ENCODE measurements at places on chromosomes 2 and 18.

DNA sequence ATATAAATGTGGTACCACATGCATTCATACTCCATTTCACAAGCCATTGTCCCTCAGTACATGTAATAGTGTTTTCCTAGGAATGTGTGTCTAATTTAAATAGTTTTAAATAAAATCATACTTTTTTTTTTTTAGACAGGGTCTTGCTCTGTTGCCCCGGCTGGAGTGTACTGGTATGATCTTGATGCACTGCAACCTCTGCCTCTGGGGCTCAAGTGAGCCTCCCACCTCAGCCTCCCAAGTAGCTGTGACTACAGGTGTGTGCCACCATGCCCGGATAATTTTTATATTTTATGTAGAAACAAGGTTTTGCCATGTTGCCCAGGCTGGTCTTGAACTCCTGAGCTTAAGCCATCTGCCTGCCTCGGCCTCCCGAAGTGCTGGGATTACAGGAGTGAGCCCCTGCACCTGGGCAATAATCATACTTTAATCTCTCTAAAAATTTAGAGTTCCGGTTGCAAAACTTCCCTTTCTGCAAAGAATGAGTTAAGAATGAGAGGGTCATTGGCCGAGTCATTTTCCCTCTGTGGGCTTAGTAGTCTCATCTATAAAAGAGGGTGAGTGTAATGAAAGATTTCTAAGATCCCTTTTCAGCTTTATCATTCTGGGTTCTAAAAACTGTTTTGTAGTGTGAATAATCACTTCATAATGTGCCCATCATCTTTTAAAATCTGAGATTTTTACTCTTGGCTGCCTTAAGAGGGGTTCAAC lies 116.0 kb upstream of the PELI1 start:
- no peak for DNase-seq

DNA sequence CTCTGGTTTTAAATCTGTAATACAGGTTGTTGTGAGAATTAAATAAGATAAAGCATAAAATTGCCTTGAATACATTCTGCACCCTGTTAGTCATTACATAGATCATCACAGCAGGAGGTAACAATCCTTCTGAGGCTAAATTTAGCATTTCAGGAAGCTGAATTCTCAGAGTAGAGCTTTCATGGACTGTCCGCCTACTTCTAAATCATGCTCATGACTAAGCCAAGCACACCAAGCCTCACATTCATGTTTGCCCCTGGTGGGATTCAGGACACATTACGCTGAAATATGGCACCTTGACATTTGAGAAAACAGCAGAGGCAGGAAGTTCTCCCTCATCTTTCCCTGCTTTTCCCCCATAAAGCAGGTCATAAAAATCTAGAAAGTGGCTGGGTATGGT lies 16.6 kb upstream of the PIK3C3 start:
- DNase-seq = no peak

DNA sequence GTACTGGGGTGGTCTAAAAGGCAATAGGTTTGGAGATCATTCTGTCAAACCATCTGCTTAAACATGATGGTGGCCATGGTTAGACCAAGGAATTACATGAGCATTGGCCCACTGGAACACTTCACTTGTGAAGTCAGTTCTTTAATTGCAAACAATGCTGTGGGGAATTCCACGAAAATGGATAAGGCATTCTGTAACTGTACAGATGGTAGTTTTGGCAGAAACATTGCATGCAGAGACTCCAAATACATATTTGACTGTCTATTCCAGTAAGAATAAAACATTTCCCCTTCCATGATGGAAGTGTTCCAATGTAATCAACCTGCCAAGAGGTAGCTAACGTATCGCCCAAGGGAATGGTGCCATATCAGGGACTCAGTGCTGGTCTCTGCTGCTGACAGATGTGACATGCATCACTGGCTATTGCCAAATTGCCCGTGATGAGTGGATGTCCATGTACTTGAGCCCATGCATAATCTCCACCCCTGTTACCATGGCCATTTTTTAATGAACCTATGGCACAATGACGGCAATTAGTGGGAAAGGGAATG lies 417.9 kb downstream of the CDH7 start:
- DNase-seq = no peak

GRCh38 chr18:34314847-34315246 lies 90.1 kb upstream of the NOL4 start:
- DNase-seq = no peak

DNA sequence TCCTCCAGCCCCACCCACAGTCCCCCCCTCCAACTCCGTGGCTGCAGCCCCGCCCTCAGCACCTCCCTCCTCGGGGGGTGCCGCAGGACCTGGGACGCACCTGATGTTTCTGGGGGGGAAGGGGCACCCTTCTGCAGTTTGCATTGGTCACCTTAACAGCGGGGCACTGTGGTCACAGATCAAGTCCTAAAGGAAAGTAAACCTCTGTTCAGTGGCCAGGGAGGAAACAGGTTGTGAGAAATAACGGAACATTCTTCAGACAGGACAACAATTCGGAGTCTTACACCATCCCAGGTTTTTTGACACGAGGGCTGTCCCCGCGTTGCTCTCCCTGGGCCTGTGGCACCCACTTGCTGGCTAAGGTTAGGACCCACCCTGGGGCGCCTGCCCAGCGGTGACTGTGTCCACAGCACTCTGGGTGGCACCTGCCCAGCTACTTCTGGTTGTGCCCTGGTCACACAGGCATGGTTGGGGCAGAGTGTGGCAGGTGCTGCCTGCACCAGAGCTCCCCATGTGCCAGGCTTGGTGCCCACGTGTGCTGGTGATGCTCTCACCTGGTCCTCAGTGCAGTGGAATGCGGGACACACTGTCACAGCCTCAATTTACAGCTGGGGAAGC lies 93.5 kb upstream of the OTOS start:
- DNase-seq = no peak

GRCh38 chr2:200380091-200380561 lies 73.6 kb downstream of the SPATS2L start:
- DNase-seq = peak; percentile 89

- no peak for DNase-seq
These were observed 295.3 kb upstream of the COL3A1 start for GRCh38 chr2:188678882-188679281.

DNA sequence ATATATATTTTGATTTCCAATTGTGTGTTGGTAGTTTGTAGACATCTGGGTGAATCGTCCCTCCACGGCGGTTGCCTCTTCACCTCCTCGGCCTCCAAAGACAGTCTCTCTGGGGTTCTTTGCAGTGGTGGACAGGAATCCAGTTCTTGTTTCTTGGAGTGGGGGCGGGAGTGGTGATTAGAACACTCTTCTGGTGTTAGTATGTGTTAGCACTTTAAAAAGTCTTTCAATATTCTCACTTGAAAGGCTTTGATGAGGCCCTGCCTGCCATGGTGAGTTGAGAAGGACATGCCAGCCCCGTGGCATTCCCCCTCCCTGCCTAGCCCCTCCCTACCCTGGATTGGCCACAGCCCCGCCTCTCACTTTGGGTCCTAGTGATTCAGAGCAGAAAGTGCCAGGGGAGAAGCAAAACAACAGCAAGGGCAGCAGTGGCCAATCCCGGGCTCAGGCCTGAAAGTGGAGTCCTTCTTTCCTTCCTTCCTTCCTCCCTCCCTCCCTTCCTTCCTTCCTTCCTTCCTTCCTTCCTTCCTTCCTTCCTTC lies 316.8 kb upstream of the HS6ST1 start:
- no peak for DNase-seq

- no peak for DNase-seq
These were observed 25.9 kb upstream of the SULT1C4 start for GRCh38 chr2:108351889-108352288.

- no peak for DNase-seq
These were observed 684.4 kb upstream of the SALL3 start for GRCh38 chr18:78295262-78295661.

GRCh38 chr2:158732573-158733429 lies 62.3 kb upstream of the DAPL1 start:
- no peak for DNase-seq

GRCh38 chr2:143217512-143218115 lies 88.4 kb downstream of the ARHGAP15 start:
- no peak for DNase-seq

DNA sequence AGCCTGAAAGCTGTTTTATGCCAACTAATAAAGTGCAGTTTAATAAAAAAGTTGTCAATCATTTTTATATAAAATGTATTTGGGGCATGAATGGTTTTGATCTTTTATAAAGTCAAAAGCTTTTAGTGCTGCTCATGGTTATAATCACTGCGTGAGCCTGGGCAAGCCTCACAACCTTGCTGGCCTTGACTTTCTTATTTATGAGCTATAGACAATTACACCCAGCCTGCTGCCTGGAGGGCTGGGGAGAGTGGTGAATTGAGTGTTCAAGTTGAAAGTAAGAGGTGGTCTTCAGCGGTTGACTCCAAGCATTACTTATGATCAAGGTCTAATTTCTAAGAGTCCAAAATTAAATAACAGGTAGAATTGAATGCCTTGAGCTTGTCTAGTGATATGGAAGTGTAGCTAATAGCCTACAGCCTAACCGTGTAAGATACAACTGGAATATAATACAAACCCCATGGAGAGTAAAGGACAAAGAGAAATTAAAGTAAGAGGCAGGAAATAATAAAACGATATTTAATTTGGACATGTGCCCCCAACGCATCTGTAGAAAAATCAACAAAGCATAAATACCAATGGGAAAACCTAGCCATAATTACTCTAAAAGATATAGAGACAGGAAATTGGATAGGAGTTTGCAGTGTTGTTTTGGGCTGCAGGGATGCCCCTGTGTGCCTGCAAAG lies 106.0 kb upstream of the CYP1B1 start:
- no peak for DNase-seq

DNA sequence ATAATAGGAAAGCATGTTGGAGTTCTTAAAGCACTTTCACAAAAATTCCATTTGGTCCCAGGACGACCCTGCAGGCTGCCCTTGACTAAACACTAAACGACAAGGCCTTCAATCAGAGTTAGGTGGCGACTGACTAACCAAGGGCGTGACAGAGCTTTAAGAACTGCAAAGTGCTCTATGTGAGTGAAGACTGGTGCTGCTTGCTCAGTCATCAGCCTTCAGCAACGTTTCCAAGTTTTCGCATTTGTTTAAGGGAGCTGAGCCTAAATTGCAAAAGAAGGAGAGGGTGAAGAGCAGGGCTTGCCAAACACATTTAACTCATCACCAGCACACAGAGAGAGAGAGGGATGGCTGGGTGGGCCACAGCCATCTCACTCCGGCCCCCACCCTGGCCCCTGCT lies 204.7 kb upstream of the PID1 start:
- no peak for DNase-seq

DNA sequence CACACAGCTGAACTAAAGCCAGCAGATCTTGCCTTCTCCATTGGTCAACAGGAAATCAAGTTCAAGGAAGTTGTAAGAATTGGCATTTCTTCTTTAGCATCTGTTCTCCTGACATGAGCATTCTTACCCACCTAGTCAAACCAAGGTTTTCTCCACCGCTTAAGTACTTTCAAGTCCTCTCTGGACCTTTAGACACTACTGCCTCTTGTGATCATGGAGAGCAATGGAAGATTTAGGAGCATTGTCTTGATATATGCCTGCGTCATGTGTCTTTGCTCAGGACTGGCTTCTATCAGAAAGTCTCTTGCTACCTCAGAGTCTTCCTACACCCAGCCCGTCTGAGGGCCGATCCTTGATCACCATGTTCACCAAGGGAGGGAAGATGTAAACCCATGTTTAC lies 262.2 kb downstream of the PHLPP1 start:
- no peak for DNase-seq

DNA sequence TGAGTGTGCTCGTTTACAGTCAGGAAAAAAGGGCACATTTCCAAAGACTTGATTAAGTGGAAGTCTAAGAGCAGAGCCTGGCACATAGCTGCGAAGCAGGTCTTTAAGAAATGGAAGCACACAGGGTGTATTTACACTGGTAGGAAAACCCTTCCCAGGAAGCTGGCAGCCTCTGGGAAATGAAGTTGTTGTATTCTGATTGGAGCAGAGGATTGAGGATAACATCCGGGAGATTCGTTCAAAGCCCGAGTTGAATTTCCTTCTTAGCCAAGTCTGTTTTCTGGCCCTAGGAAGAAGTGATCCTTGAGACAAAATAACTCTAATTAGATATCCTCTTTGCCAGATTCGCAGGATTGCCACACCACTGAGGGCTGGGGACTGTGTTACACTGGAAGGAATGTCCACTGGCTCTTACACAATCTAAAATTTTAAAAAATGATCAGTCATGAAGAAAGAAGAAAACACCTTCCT lies 75.9 kb downstream of the ITGB1BP1 start:
- no peak for DNase-seq

DNA sequence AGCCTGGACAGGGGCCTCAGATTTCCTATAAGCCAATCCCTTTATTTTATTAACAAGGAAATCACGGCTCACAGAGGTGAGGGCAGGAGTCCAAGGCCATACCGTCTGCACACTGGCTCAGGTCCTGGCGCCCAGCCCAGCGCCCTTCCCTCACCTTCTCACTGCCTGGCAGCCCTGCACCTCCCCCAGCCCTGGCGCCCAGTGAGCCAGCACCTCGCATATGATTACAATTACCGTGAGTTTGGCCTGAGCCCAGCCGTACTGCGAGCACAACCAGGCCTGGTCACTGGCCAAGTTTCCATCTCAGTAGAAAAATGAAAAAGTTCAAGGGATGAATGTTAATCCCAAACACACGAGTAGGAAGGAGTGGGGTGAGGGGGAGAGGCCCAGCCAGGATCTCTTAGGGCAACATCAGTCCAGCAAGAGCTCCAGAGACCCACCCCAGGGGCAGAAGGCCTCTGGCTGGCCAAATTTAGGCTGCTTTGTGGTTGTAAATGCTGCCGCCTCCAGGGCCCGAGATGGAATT lies 68.4 kb downstream of the MCFD2 start:
- DNase-seq = peak; percentile 50

- DNase-seq = no peak
These were observed 404.4 kb downstream of the SOCS6 start for GRCh38 chr18:70693246-70693645.

- DNase-seq = no peak
These were observed 78.4 kb downstream of the LIMS1 start for GRCh38 chr2:108612514-108613183.

GRCh38 chr2:206158563-206159345 lies 490 bp downstream of the NDUFS1 start:
- no peak for DNase-seq

DNA sequence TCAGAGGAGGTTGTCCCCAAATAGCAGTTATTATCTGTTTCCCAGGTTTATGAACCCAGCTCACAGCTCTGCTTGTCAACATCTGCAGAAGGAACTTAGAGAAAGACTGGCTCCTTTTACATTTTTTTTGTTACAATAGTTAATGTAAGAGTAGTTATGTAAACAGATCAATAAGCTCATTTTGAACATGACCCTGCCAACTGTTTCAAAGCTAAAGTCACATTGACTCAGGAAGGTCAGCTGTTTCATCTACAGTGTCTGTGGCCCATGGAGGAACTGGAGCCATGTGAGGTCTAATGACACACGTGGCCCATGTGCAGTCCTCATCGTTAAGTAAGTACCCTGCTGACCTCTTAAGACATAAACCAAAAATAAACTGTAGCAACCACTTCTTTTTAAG lies 97.1 kb downstream of the SH3RF3 start:
- DNase-seq = no peak

GRCh38 chr2:29775937-29776336 lies 145.4 kb downstream of the ALK start:
- DNase-seq = no peak

Data from HAP-1 (cell line).